ENCODE measurements at places on chromosomes 1 and 21. TPM values are rescaled to one million over a fixed set of nuclear protein-coding genes. Genes with fewer than 3 reads are reported as not detected.

Gene RUNX3
- 0.13 TPM for total RNA-seq

Gene SIKE1
- 64.2 TPM for total RNA-seq

Gene CASQ1
- total RNA-seq = 0.27 TPM

Gene INKA2
- 0.89 TPM for total RNA-seq

Gene TP53BP2
- total RNA-seq = 75.3 TPM

Gene UTS2
- not detected for total RNA-seq

Gene KCNT2
- total RNA-seq = 25.6 TPM

Gene PCAT6
- total RNA-seq = 9.9 TPM

Gene SH3BGRL3
- 37.4 TPM for total RNA-seq

Gene B3GALT2
- total RNA-seq = 5.8 TPM

Gene KCNA10
- total RNA-seq = not detected

Gene HSPA6
- 0.13 TPM for total RNA-seq

Gene FAM151A
- not detected for total RNA-seq

Gene CNTN2
- total RNA-seq = 0.29 TPM

Gene EFNA3
- 14.6 TPM for total RNA-seq

Gene CD48
- 0.57 TPM for total RNA-seq

Gene GMEB1
- 19.1 TPM for total RNA-seq

Gene FMO3
- total RNA-seq = not detected

Gene DEPDC1
- total RNA-seq = 9.9 TPM

Gene RLF
- 33.6 TPM for total RNA-seq

Gene KIF14
- 5.1 TPM for total RNA-seq

Gene CCT8
- 174 TPM for total RNA-seq

Gene SELP
- 0.65 TPM for total RNA-seq

Gene OR2T33
- total RNA-seq = not detected

Gene TINAGL1
- total RNA-seq = 212 TPM

Gene SYCP1
- total RNA-seq = not detected

Gene CFHR2
- total RNA-seq = not detected

Gene OR2T11
- total RNA-seq = not detected

Gene SEC16B
- 3.2 TPM for total RNA-seq

Gene MROH7
- total RNA-seq = 4.3 TPM

Gene LRRC38
- not detected for total RNA-seq

Gene RAP1GAP
- total RNA-seq = 8.0 TPM

Gene EPHA2
- 75.0 TPM for total RNA-seq

Gene CNR2
- total RNA-seq = not detected

Gene RNPC3
- 30.0 TPM for total RNA-seq

Gene RIPPLY3
- 0.54 TPM for total RNA-seq

Gene TTC39A
- 8.4 TPM for total RNA-seq

Gene SLC9C2
- 0.93 TPM for total RNA-seq

Gene OR6N2
- not detected for total RNA-seq

Gene OXCT2
- 0.22 TPM for total RNA-seq

Gene VAV3
- 3.2 TPM for total RNA-seq

Gene RBBP5
- 15.7 TPM for total RNA-seq

Gene ERRFI1
- 124 TPM for total RNA-seq

Gene CEP170
- total RNA-seq = 129 TPM

Gene GJA9
- total RNA-seq = not detected

Gene TNFSF4
- 2.1 TPM for total RNA-seq

Gene SLC45A3
- 7.0 TPM for total RNA-seq

Gene NTMT2
- not detected for total RNA-seq

Gene CLCA2
- 0.11 TPM for total RNA-seq

Gene THEM5
- not detected for total RNA-seq

Gene IFFO2
- 9.1 TPM for total RNA-seq
